Activated T-cell treated with anti-CD3 and anti-CD28 coated beads for 48 hours (primary cell): ENCODE measurements at places on chromosomes 3 and 15.

DNA sequence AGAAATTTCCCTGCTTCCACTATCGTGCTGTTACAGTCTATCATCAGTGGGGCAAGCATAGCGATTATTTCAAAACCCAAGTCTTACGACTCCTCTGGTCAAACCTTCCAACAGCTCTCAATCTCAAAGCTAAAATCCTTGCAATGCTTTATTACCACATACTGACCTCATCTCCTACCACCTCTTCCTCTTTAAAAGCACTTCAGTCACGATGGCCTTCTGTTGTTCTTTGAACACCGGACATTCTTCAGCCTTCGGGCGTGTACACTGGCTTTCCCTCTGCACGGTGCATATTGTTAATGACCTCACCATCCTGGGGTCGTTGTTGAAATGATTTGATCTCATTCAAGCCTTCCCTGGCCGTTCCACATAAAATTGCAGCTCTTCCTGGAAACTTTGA is 31.1 kb downstream of the MAGEL2 start:
- no peak for DNase-seq

DNA sequence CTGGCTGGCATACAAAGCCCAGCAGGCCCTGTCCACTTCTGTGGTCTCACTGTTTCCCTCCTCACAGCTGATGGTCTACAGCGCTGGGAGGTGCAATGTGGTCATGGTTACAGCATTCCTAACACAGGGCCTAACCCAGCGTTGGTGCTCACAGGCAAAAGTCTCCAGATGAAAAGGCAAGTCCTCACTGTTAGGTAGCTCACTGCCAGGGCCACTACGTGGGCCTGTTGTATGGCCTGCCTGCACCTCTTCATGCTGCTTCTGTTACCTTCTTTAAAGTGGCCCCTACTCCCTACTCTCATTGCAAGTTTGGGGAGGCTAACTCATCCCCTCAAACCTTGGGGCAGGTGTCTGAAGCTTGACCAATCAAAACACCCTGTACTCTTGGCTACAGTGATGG is 31.3 kb downstream of the CCDC13 start:
- no peak for DNase-seq

DNA sequence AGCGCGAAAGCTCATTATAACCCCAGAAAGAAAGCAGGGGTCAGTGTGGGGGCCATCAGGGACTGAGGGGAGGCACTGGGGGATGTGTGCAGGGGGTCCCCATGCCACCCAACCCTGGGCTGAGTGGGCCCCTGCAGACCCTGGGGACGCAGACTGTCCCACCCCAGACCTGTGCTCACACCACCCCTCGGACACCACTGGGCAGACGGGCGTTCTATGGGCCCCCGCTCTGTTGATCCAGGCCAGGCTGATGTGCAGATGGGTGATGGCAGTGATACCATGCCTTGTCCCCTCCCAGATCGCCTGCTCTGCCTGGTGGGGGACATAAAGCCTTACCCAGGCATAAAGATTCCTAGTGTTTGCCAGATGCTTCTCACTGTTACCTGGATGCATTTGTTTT is 259.7 kb upstream of the TLE3 start:
- no peak for DNase-seq

- no peak for DNase-seq
Measured at GRCh38 chr15:84991014-84991712, 9.5 kb downstream of the PDE8A start.

GRCh38 chr3:147846854-147847478 is 437.8 kb downstream of the ZIC1 start:
- DNase-seq, result no peak

GRCh38 chr3:118941236-118941635 is 93.4 kb downstream of the IGSF11 start:
- DNase-seq, result no peak

GRCh38 chr15:30990446-30991254 is 778 bp downstream of the MTMR10 start:
- DNase-seq, result no peak

DNA sequence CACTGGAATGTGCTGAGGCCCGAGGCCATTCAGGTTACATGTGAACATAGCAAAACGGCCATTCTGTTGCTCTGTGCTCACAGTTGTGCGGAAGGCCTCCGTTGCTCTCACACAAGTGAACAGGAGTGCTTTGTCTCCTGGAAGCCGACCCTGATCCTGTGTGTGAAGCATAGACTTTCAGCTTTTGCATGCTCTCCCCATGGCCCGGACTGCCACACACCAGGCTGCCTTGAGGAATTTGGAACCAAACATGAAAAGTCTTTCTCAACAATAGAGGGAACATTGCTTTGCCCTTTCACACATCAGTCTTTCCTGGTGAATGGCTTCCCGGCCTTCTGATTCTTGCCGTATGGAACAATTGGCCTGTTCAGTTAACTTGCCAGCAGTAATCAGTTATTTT is 154.8 kb upstream of the LRIG1 start:
- no peak for DNase-seq

DNA sequence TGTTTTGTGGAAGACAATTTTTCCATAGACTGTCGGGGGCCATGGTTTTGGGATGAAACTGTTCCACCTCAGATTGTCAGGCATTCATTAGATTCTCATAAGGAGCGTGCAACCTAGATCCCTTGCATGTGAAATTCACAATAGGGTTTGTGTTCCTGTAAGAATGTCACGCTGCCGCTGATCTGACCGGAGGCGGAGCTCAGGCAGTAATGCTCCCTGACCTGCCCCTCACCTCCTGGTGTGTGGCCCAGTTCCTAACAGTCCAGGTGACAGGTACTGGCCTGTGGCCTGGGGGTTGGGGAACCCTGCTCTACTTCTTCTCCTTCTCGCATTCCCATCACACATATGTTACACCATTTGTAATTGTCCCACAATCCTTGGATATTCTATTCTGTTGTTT is 11.0 kb downstream of the CHRNA7 start:
- DNase-seq, result no peak

DNA sequence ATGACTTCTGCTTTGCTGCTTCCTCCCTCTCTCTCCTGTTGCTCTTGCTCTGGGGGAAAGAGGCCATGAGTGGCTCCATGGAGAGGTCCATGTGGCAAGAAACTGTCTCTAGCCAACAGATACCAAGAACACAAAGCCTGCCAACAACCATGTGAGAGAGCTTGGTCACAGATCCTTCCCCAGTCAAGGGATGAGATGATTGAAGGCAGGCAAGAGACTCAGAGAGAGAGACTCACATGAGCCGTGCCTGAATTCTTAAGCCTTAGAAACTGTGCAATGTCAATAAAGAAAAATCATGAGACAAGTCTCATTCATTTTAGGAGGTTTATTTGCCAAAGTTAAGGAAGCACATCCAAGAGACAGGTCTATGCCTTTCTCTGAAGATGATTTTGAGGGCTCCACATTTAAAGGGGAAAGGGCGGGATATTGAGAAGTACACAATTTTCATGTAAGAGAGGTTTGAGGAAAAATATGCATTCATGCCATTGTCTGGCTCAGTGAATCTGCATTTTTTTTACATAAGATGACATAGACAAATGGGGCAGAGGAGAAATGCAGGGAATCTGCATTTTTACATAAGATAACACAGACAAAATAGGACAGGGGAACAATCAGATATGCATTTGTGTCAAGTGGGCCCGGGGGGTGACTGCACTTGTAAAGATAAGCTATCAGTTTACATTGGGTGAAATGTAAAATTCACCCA is 59.5 kb upstream of the SUCLG2 start:
- DNase-seq, result no peak

DNA sequence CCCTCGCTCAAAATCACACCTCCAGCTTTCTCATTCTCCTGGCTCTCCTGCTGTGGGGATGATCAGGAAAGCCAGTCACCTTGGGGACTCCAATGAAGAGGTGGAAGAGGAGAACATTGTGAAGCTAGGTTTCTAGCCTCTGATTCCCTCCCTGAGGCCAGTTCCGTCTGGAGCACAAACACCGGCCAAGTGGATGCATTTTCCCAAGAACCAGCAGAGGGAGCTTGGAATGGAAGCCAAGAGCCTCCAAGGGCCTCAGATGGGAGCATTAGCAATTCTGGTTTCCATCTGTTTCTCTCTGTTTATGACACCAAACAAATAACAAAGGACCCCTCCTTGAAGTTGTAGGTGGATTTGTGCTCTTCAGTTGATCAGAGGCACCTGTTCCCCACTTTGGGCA is 40.6 kb upstream of the NMNAT3 start:
- no peak for DNase-seq

- DNase-seq, result no peak
Measured at GRCh38 chr3:102124704-102125103, 275.4 kb downstream of the NFKBIZ start.

DNA sequence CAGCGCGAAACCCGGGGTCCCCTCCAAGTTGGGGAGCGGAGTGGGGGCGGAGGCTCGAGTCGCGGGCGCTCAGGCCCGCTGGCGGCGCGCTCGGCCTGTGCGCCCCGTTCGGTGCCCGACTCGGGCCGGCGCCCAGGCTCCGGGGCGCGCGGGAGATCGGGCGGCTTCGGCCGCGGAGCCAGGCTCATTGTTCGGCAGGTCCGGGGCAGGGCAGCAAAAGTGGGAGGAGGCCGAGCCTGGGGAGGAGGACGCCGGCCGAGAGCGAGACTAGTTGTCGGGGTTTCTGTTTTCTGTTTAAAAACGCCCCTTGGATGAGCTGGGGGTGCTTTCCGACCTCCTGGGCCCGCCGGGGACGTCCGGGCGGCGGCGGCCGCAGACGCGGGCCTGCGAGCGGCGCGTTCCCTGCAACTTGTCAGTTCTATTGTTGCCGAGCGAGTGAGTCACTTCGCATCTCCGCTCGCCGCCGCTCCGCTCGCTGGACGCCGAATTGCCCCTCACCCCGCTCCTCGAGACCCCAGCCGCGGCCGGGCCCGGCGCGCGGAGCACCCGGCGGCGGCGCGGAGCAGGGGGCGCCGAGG is 676 bp downstream of the TCF12 start:
- peak; percentile 47 for DNase-seq

GRCh38 chr3:123583561-123583960 is 1.3 kb downstream of the HACD2 start:
- DNase-seq, result no peak
